Brain pericyte (primary cell): ENCODE measurements at places on chromosomes 4 and X.

DNA sequence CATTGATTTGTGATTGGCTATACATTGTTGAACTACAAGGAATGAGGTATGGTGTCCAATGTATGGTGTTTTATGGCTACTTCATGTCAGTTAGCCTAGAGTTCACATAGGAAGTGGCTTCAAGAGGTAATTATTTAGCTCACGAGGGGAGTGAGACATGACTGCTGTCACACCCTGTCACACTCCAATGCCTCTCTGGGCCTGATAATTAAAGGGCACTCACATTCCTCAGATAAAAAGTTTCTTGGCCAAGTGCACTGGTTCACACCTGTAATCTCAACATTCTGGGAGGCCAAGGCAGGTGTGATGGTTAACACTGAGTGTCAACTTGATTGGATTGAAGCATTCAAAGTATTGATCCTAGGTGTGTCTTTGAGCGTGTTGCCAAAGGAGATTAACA, 65.0 kb upstream of the DDX60 start:
- no peak for DNase-seq

GRCh38 chr4:121952290-121952689, 430 bp upstream of the TRPC3 start:
- DNase-seq = no peak

GRCh38 chrX:33252306-33252825, 41.0 kb upstream of the DMD start:
- DNase-seq = no peak

DNA sequence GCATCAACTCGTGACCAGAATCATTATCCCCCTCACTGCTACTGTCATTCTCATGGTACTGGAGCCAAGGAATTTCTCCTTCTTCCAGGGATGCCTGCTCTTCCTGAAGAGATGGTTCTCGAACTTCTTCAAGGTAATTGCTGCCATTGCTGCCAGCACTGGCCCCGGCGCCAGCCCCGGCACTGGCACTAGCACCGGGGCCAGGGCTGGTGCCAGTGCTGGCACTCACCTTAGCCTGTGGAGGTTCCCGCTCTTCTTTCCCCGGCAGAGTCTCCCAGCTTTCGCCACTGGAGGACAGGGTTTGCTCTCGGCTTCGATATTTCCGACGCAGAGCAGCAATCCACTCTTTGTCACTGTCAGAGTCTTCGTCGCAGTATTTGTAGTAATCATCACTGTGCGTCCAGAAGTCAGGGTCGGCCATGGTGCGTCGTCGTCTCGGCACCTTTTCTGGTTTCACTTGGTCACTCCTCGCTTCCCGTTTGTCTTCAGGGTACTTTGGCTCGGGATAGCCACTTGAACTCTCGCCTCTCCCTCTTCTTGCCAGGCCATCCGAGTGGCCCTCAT, 3.4 kb downstream of the PJA1 start:
- DNase-seq = no peak

DNA sequence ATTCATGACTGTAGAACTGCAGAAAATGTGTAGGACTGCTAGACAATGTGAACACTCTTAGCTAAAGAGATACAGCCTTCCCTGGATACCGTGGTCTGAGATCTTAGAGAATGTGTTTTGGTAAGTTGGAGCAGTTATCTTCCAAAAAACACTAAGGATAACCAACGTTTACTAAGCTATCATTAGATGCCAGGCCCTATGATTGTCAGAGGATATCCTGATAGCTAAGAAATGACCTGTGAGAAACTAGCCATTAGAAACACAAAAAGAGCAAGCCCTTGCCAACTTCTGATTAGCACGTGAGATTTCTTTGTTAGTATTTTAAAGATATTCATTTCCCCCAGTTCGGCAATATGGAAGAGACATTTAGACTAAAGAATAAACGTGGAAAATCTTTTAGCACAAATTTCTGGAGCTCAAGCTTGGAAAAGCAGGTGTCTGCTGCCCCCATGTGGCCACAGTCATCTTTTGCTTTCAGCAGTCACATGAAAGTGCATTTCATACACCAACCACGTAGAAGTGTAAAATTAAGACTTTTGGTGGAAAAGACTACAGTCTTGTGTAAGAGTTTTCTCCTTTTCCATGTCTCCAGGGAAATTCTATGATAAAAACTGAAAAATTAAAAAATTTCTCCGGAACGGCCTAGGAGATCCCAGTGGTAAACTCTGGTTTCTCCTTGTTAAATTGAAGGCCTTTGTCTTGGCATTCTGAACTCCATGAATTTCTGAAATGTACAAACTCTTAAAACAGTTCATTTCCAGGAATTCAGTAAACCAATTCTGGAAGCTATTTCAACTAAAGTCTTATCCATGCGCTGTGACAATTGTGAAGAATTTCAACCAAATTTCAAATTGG, 136.4 kb downstream of the ZNF674 start:
- peak; percentile 15 for DNase-seq

- DNase-seq = no peak
Measured at GRCh38 chr4:21697583-21697982, 251.0 kb downstream of the KCNIP4 start.

- DNase-seq = no peak
Measured at GRCh38 chr4:39526765-39527295, 409 bp downstream of the UGDH start.

DNA sequence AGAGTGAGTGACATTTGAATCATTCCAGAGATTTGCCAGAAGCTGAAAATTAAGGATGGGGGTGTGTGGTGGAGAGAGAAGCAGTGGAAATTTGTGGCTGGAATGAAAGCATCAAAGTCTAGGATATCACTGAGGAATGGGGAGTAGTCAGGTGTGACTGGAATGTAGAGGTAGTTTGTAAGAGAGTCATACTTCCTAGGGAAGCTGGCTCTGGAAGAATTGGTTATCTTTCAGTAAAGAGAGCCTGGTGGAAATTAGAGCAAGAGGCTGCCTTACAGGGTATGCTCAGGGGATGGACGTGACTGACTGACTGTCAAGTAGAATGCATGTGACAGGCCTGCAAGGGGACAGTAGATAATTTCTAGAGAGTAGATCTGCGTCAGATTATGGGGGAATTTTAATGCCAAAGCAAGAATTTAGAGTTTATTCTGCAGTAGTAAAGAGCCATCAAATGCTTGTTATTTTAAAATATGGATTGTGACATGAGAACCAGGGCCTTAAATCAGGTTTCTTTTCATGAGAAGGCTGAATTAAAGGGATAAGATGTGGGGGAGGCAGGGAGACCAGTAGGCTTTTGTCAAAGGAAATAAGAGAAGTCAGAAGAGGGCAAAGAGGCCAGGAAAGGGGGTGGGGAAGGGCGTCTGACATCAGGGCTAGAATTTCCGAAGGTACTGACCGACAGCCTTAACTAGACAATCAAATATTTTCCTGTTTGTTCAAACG, 109.9 kb downstream of the AFF1 start:
- DNase-seq = no peak

- DNase-seq = no peak
Measured at GRCh38 chrX:137041329-137041728, 7.5 kb upstream of the GPR101 start.

- no peak for DNase-seq
Measured at GRCh38 chrX:139890991-139891700, 41.7 kb downstream of the ATP11C start.

- no peak for DNase-seq
Measured at GRCh38 chrX:123320622-123321021, 136.5 kb downstream of the GRIA3 start.

DNA sequence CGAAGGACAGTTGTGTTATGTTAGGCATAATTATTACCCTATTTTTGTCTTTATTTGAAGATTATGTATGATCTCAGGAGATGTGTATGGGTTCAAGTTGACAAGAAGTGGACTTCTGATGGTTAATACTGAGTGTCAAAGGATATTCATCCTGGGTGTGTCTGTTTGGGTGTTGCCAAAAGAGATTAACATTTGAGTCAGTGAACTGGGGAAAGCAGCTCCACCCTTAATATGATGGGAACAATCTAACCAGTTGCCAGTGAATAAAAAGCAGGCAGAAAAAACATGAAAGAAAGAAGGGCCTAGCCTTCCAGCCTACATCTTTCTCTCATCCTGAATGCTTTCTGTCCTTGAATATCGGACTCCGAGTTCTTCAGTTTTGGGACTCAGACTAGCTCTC, 332.6 kb downstream of the DTHD1 start:
- no peak for DNase-seq

DNA sequence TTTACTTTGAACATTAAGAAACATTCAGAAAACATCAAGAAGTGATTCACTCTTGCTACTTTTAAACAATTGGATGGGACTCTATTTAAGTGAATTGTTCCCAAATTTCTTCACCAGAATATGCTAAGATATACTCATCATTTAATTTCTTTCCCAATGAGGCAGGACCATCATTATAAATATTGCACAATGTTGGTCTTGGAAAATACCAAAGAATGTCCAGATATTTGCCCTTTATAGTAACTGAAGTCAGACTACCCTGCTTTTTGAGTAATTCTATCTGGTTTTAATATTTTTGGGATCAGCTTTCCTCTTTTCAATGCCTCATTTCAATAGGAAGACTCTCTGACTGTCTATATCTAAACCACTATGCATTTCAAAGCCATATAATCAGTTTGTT, 129.4 kb upstream of the TENM3 start:
- no peak for DNase-seq

DNA sequence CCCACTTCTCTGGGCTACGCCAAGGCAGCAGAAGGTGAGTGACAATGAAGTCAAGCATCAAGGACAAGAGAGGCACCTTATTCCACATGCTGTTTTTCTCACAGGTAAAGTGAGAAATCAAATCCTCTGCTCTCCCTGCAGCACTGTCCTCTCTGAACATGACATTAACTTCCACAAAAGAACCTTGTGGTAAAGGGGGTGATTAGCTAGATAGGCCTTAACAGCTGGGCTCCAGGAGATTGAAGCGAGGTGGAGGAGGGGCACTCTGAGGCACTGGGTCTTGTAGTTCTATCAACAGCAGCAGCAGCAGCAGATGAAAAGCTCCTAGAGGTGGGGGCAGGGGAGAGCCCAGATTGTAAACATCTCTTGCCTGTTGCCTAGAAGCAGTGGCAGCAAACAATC, 96.8 kb upstream of the CXXC4 start:
- no peak for DNase-seq

DNA sequence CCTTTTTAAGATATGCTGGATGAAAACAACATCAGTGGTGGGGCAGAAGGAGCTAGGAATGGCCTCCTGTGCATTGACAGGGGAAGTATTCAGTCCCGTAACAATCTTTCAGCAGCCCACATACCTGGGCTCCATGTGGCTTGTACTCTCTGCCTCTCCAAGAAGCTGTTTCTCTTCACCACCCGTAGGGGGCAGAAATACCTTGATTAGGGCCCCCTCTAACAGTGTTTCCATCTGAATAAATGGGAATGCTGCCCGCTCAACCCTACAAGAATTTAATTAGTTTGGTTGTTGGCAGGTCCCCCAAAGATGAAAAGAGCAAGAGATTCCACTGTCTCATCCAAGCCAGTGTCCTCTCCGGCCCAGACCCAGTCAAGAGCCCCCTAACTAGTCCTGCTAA, 155.2 kb downstream of the SMIM20 start:
- DNase-seq = no peak

DNA sequence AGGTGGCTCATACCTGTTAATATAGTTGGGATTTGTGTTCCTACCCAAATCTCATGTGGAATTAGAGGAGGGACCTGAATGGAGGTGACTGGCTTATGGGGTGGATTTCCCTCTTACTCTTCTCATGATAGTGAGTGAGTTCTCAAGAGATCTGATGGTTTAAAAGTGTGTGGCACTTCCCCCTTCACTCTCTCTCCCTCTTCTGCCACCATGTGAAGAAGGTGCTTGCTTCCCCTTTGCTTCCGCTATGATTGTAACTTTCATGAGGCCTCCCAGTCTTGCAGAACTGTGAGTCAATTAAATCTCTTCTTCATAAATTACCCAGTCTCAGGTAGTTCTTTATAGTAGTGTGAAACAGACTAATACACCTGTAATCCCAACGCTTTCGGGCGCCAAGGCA, 28.3 kb upstream of the WDR19 start:
- no peak for DNase-seq

DNA sequence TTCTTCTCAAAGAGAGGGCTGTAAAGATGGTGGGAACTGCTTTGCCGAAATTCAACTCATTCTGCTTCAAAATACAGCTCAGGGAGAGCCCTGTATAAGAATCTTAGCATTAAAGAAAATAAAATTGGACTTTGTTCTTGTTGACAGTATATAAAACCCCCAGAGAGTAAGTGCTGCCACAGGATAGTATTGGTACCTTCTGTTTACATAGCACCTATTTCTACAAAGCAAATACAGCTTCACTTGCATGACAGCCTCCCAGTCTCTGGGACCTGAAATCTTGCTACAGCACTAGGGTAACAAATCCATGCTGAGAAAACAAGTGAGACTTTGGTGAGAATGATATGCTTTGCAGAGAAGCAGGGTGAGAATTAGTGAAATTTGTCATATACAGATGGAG, 428.6 kb downstream of the ADGRL3 start:
- DNase-seq = no peak

GRCh38 chr4:183960962-183961541, 55.9 kb downstream of the STOX2 start:
- DNase-seq = no peak

- no peak for DNase-seq
Measured at GRCh38 chr4:40196724-40197281, at the start of gene RHOH. TSS of gene RHOH (plus strand) at chr4:40197031. CDS start at chr4:40243387, 46,356 bp downstream.

- DNase-seq = no peak
Measured at GRCh38 chr4:99404595-99405287, 30.4 kb downstream of the ADH7 start.

GRCh38 chr4:2712261-2712842, 43.8 kb downstream of the TNIP2 start:
- no peak for DNase-seq

DNA sequence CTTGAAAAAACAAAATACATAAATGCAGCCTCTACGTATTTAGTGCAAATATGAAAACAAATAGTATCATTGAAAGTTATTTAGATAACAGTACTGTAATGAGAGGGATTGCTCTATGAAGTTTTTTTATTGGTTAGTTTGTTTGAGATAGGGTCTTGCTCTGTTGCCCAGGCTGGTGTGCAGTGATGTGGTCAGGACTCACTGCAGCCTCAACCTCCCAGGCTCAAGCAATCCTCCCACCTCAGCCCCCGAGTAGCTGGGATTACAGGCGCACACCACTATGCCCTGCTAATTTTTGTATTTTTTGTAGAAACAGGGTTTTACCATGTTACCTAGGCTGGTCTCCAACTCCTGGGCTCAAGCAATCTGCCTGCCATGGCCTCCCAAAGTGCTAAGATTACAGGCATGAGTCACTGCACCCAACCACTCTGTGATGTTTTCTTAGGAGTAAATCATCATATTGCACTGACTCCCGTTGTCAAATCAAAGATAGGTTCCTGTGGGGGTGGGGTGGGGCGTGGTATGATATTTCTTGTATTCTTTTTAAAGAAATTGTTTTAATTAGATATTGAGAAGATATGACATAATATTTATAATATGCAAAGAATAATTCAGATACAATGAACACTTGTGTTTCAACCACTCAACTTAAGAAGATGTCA, 75.8 kb downstream of the ATG4A start:
- DNase-seq = no peak

GRCh38 chr4:76821641-76822040, 76.3 kb downstream of the SOWAHB start:
- no peak for DNase-seq

GRCh38 chrX:113289503-113289902, 448.9 kb upstream of the AMOT start:
- no peak for DNase-seq

- DNase-seq = no peak
Measured at GRCh38 chr4:134708026-134708425, 506.4 kb upstream of the PABPC4L start.
